ENCODE measurements at places on chromosomes 6 and 20.

DNA sequence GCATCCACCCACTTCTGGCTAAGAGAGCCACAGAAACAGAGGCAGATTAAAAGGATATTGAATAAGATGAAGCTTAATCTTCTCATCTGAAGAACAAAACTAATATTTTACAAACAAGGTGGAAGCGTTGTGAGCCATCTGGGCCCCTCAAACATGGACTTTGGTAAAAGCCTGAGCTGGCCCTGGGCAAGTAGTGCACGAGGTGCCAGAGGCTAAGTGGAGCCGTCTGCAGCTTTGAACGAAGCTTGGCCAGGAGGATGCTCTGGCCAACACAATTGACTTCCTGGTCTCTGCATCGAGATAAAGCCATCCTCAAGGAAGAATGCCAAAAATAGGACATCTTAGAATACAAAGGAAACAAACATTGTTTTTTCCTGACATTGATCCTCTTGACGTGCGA lies 53.2 kb upstream of the PLEKHG1 start:
- no peak for DNase-seq

DNA sequence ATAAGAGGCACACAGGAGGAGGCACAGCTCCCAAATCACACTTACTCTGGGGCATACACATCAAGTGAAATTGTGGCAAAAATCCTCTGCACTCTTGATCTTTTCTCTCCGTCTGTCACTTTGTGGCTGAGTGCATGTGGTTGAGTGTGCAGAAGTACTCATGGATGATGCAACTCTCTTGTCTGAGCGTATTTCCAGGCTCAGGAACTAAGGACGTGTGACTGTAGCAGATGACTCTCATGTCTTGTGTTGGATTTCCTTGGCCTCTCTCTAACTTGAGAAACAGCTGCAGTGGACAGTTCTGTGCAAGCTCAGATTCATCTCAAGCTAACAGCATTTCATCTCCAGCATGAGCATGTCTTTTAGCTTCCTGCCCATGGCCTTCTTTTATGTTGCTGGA lies 245.4 kb upstream of the FLRT3 start:
- DNase-seq: no peak

- no peak for DNase-seq
Measured at GRCh38 chr6:112289038-112289566, 34.7 kb upstream of the LAMA4 start.

DNA sequence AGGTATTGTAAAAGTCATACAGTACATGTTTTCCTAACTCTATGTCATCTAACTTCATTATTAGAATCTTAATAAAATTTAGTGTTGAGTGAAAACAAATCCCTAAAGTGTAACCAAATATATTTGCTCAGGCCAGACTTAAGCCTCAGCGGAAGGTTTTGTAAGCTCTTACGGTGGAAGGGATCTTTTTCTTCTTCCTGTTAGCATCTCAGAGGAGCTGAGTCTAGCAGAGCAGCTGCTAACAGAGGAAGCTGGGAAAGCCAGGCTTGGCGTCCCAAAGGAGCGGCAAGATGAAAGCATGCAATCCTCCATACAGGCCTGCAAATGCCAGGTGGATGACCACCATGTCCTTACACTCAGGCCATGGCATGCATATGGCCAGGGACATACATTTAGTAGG lies 72.4 kb downstream of the ADTRP start:
- DNase-seq: no peak

GRCh38 chr6:143090314-143091044 lies 29.8 kb downstream of the AIG1 start:
- DNase-seq: no peak

DNA sequence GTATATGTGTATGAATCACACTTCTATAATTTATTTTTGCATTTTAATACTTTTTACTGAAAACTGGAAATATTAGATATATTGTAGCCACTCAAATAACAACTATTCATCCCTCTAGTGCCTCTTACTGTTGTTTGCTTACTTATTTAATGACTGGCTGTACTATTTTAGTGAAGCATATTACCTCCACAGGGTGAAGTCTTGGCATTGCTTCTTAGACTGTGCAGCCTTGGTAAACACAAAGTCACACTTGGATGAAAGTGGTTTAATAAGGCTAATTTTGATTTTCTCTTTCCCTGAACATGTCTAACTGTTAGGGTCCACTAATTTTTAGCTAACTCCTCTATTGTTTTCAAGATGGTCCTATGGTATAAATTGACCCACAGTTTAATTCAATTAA lies 1043.2 kb upstream of the ADGRB3 start:
- DNase-seq: no peak

- DNase-seq: no peak
Measured at GRCh38 chr20:24603454-24603853, 134.0 kb downstream of the SYNDIG1 start.

DNA sequence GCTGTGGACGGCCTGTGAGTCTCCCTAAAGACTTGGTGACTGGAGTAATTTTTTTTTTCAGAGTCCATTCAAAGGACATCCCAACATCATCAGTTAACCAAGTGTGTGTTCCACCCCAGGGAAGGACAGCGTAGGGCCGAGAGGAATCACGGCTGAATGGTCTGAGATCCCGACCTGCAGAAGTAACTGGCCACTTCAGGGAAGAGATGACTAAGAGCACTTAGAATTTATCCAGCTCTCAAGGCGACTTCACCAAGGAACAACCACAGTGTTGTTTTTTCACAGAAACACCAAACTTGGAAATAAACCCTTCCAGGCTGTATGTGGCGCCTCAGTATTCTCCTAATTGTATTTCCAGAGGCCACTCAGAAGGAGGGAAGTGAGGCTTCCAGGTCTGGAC lies 231.6 kb downstream of the FNDC1 start:
- no peak for DNase-seq

GRCh38 chr6:134267917-134268361 lies 50.0 kb downstream of the SGK1 start:
- no peak for DNase-seq

DNA sequence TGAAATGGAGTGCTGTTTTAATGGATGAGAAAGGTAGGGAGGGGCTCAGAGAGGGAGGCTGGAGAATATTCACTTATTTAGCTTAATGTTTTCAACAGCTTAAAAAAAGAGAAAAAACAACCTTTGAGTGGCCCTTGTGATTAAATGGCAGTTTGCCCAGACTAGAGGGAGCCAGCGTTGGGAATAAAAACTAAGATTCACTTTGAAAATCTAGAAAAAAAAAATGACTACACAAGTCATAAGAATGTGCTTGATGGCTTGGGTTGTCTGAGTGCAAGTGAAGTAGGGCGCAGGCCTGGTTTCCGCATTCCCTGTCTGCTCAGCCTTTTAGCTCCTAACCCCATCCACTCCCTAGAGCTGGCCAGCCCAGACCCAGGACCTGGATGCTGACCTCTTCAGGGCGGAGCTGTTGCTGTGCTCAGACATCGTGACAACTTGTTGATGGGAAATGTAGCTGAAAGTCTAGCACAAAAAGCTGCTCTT lies 28.9 kb downstream of the UTRN start:
- no peak for DNase-seq

GRCh38 chr6:80767808-80768207 lies 661.3 kb downstream of the BCKDHB start:
- no peak for DNase-seq

DNA sequence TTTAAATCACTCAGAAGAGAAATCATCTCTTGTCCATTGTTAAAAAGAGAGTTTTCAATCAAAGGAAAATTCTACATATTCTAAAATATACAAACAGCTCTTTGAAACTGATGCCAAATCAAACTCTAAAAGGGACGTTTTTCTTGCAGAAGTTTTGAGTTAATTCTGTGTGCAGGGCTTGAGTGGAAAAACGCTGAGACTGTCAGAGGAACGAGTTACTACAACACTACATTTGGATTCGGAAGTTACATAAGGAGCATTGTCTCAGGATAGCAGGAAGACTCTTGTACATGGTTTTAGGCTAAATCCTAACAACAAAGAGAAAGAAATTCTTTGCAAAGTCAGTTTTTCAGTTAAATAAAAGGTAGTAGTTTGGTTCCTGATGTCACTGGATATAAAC lies 155.7 kb upstream of the SUPT3H start:
- no peak for DNase-seq

DNA sequence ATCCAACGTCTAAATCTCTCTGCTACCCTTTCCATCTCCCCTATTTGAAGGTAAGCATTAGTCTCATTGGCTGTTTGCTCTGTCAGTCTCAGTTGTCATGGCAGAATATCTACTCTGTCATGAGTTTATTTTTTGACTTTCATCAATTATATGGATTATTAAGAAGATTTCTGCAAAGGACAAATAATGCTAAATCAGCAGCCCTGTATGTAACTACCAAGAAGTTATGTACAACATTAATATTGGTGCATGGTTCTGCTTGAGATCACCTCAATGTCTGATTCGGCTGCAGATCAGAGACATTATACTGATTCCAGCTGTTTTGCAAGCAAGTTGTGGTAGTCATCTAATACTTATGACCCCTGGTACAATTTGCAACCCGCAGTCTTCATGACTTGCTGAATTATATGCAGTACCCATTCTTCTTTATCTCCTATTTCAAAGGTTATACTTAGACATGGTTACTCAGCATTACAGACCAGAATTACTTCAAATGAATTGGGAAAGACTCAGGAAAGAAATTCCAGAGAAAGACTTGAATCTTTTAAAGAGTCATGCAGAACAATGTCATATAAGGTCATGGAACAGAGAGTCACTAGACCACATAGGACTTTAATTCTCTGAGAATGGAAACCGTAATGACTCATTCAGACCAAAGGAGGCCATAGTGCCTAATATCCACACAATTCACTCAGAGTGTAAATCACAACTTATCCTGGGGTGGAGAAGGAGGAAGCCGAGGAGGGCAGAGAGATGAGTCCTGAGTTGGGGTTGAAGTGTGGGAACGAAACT lies 201.4 kb downstream of the IBTK start:
- no peak for DNase-seq

- DNase-seq: no peak
Measured at GRCh38 chr20:50373674-50374286, 136.4 kb upstream of the PTPN1 start.

- DNase-seq: no peak
Measured at GRCh38 chr6:89974834-89975233, 80.6 kb downstream of the GJA10 start.
